ENCODE measurements at places on chromosomes 3 and 15. TPM values are rescaled to one million over a fixed set of nuclear protein-coding genes. Genes with fewer than 3 reads are reported as not detected.

PLA2G4F gene
- not detected for total RNA-seq

STRC gene
- 29.7 TPM for total RNA-seq

FBLN2 gene
- 4.8 TPM for total RNA-seq

PLCB2 gene
- total RNA-seq, result 15.6 TPM

OXSR1 gene
- total RNA-seq, result 28.7 TPM

PARP15 gene
- total RNA-seq, result 0.24 TPM

CPNE4 gene
- 48.2 TPM for total RNA-seq

CHRM5 gene
- 0.58 TPM for total RNA-seq

CHRD gene
- 93.1 TPM for total RNA-seq

FAM174B gene
- total RNA-seq, result 41.4 TPM
